ENCODE measurements at places on chromosomes 12 and 14.

- no peak for DNase-seq
Measured at GRCh38 chr12:95435355-95435754, 38.6 kb upstream of the METAP2 start.

- no peak for DNase-seq
Measured at GRCh38 chr12:116492703-116493324, 66.4 kb upstream of the MAP1LC3B2 start.

- DNase-seq = peak; percentile 56
Measured at GRCh38 chr12:26195250-26195640, at the start of gene SSPN. TSS of gene SSPN (plus strand) at chr12:26195573. CDS start at chr12:26195673, 100 bp downstream.

GRCh38 chr12:109170324-109170723 lies 53.9 kb downstream of the ACACB start:
- no peak for DNase-seq

DNA sequence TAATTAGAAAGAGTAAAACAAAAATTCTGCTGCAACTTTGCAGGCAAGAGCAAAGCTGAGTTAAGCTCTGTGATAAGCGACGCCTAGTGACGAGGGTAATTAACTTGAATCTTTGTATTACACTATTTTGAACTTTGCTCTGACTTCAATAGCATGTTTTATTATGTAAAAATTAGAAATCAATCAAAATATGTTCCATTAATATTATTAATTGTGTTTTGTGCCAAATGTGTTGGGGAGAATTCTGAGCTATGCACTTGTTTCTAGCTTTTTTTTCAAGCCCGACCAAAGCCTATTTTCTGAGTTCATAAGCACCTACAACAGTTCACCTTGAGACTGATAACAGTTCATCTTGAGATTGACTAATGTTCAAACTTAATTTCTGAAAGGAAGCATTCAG lies 90.1 kb upstream of the PDE3A start:
- no peak for DNase-seq

DNA sequence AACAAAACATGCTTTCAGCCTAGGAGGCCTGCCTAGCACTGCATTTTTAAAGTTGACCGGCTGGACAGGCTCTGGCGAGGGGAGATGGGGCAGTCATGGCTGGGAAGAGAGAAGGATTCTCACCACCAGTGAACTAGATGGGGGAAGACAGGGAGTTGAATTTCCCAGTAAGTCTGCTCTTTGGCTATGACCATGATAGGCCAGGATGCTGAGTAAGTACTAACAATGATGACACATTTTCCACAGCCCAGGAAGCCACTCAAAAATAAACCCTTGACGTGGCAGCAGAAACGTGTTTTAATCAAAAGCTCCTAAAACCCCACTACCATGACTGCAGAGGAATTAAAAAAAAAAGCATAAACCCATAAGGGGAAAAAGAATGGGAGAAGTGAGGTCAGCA lies 19.0 kb downstream of the KCTD10 start:
- DNase-seq = no peak

DNA sequence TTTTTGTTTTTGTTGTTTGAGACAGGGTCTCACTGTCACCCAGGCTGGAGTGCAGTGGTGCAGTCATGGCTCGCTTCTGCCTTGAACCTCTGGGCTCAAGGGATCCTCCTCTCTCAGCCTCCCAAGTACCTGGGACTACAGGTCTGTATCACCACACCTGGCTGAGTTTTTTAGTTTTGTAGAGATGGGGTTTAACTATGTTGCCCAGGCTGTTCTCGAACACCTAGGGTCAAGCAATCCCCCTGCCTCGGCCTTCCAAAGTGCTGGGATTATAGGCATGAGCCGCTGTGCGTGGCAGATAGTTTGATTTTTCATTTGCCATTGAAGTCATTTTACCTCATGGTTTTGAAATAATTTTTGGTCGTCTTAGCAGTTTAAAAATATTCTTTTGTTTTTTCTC lies 94.3 kb upstream of the EIF5 start:
- peak; percentile 21 for DNase-seq

- DNase-seq = no peak
Measured at GRCh38 chr12:49200919-49201594, 12.2 kb upstream of the TUBA1A start.

Measured in tibial artery (tissue), 4 donors.